GM12865 (cell line): ENCODE measurements at places on chromosomes 12 and 14.

DNA sequence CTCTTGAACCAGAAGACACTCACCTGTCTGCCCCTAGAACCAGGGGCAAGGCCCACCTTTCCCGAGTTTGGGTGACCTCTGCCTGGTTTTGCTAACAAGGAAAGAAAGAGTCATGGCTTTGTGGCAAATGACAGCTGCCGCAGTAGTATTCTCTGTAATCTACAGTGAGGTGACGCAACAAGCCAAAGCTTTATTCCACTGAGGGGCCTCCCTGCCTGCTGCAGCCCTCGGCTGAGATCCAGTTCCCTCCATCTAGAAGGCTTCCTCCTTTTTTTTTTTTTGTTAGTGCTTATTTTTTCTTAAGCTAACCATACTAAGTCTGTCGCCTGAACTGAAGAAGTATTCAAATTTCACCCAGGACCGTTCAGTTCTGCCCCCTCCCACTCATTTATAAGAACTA is 142.3 kb upstream of the TMCC3 start:
- DNase-seq, result no peak

GRCh38 chr14:31752867-31753661 is 191.9 kb downstream of the NUBPL start:
- DNase-seq, result peak; percentile 5

DNA sequence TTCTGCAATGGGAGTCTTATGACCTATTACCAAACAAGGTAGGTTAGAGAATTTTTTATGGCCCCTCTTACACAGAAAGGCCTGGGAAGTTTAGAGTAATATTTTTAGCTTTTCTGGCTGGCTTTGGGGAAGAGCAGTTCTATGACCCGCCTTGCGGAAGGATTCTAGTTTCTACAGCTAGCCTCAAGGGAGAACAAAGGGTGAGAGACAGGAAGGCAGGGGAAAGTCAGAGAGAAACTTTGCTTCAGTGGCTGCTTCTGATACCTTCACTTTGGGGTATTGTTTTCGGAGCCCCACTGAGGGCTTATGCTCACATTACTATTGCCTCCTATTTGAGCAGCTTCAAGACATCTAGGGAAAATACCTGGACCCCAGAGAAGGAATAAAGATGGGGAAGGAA is 80.7 kb upstream of the NUDT4 start:
- peak; percentile 85 for DNase-seq

- no peak for DNase-seq
These were observed 13.7 kb upstream of the WSCD2 start for GRCh38 chr12:108115123-108116121.

DNA sequence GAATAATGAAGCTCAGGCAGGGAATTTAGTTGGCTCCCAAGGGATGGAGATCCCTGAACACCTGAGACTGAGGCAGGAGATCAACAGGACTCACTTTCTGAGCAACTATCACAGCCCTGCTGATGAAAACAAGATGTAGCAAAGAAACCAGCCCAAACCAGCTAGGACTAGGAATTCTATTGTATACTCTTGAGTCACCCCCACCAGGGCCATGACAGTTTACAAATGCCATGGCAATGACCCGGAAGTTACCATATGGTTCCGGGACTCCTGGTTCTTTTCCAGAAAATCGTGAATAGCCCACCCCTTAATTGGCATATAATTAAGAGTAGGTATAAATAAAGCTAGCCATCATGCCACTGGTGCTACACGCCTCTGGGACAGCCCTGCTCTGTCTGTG is 46.0 kb upstream of the OASL start:
- no peak for DNase-seq

DNA sequence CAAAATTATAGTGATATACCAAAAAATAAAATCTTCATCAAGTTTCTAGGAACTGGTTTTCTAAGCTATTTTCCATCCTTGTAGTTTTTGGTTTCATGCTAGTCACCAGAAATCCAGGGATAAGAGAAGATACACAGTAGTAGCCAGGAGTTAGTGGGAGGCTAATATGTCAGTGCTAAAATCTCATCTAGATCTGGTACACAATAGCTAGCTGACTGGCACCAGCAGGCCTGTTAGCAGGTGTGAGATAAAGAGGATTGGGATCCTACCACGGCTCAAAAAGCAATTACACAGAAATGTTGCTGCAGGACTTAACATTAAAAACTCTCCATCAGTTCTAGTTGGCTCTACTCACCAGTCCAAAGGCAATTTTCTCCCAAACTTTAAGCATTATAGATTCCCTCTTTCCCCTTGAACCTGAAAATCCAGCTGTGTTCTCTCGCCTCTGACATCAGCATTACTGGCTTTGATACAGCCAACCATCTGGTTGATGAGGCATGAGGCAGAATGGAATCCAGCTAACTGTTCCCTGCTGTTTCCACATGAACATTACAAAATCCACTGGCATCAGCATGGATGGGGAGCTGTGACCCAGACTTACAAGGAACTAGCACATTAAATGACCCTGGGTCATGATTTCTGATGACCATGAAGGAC is 41.8 kb upstream of the CCDC196 start:
- DNase-seq, result no peak

DNA sequence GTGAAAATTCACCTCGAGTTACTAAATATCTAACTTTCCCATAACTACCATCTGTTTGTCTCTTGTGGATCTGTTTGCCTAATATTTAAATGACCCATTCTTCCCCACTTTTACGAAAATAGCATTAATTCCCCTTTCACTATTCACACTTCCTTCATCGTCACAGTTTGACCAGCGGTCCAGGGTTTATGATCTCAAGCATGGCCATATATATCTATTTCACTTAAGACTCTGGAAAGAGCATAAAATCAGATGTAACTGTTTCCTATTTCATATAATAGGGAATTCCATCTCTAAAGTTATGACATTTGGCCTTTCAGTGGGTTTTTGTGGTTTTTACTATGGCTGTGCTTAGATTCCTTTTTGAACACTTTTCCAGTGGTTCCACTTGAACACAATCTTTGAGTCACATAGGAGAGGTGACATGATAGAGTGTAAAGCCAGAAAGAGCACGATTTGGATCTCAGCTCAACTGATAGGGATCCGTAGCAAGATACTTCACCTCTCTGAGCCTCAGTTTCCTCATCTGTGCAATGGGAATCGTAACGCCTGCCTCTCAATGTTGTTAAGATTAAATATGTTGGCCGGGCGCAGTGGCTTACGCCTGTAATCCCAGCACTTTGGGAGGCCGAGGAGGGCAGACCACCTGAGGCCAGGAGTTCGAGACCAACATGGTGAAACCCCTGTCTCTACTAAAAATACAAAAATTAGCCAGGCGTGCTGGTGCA is 754 bp upstream of the BCL2L14 start:
- no peak for DNase-seq

- no peak for DNase-seq
These were observed 14.5 kb downstream of the CCDC198 start for GRCh38 chr14:57479197-57479596.

DNA sequence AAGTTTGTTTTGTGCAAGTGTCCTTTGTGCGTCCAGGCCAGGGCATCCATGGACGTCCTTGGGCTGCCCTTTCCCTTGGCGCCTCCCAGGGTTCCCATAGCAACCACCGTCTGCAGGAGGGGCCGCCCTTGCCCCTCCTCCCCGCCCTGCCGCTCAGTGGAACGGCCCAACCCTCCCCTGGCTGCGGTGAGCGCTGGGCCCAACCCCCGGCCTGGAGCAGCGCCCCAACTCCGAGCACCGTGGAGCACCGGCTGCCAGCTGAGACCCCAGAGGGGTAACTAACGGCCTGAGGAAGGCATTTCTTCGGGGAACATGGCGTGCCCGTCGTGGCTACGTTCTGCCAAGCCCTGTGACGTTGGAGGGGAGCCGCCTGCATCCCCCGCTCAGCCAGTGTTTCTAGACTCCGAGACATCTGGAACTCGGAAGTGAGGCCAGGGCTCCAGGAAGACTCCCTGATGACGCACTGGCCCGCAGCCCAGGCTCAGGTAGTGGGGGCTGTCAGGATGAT is 5.3 kb upstream of the ACACB start:
- DNase-seq, result no peak

- peak; percentile 5 for DNase-seq
These were observed 85.4 kb downstream of the HECTD1 start for GRCh38 chr14:31122098-31122611.

- DNase-seq, result peak; percentile 57
These were observed 21.8 kb upstream of the KLRD1 start for GRCh38 chr12:10285919-10286318.
